ENCODE measurements at places on chromosomes 2 and 18. TPM values are rescaled to one million over a fixed set of nuclear protein-coding genes. Genes with fewer than 3 reads are reported as not detected.

The OR6B2 gene
- not detected for total RNA-seq

The LRATD1 gene
- total RNA-seq: 0.63 TPM

The TSPYL6 gene
- not detected for total RNA-seq

The ITGA4 gene
- 25.6 TPM for total RNA-seq

The MYO7B gene
- total RNA-seq: 1.3 TPM
